HT-29 (cell line): ENCODE measurements at places on chromosomes 3 and 15. TPM values are rescaled to one million over a fixed set of nuclear protein-coding genes. Genes with fewer than 3 reads are reported as not detected.

THRB gene
- 0.81 and 0.94 TPM in 2 replicates for total RNA-seq

SST gene
- total RNA-seq = not detected in 2 replicates

FANCD2OS gene
- not detected in 2 replicates for total RNA-seq

CCDC80 gene
- 0.29 and 0.41 TPM in 2 replicates for total RNA-seq
